Activated naive CD4-positive, alpha-beta T cell treated with anti-CD3 and anti-CD28 coated beads for 36 hours (primary cell): ENCODE measurements at places on chromosomes 4 and X. TPM values are rescaled to one million over a fixed set of nuclear protein-coding genes. Genes with fewer than 3 reads are reported as not detected.
A peak's percentile ranks its signal among the peaks of the same experiment; 100 is the strongest.

The PRSS48 gene
- total RNA-seq, result not detected

- DNase-seq, result no peak
These were observed 26.0 kb upstream of the GLRA3 start for GRCh38 chr4:174855050-174855449.

GRCh38 chr4:7059662-7060061 lies 8.2 kb downstream of the GRPEL1 start:
- DNase-seq, result no peak

- DNase-seq, result peak; percentile 82
These were observed 2.7 kb downstream of the LEF1 start for GRCh38 chr4:108166038-108166437.

DNA sequence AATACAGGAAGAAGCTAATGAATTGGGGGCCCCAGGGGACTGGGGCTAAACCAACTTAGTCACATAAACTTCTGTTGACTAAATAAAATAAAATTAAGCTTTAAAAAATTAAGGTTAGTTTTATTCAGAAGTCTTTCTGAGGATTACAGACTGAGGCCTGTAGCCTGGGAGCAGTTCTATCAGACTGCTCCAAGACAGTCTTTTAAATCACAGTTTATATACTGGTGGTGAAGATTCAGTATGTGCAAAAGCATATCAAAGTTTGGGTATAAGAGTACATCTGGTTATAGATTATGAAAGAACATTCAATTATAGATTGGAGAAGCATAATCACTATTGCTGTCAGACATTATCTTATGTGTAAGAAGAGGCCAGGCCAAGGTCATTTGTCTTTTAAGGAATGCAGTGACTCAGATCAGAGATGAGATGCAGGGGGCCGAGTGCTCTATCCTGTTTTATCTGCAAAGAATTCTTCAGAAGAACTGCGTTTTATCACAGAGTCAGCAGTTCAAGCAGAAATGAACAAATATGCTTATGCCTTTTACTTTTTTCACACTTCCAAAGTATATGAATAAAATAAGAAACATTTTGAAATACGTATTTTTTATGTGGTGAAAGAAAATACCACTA lies 109.4 kb downstream of the PDHA2 start:
- no peak for DNase-seq

GRCh38 chr4:10032625-10033024 lies 11.3 kb upstream of the SLC2A9 start:
- DNase-seq, result no peak

- DNase-seq, result no peak
These were observed 47.3 kb upstream of the STK26 start for GRCh38 chrX:131975851-131976250.

GRCh38 chr4:152083338-152083737 lies 322.5 kb upstream of the GATB start:
- DNase-seq, result no peak
